GM12878 (cell line): ENCODE measurements at places on chromosomes 3 and 15. TPM values are rescaled to one million over a fixed set of nuclear protein-coding genes. Genes with fewer than 3 reads are reported as not detected.

The NR2F2 gene
- total RNA-seq, result 9.4 and 10.1 TPM in 2 replicates

The SLC25A26 gene
- total RNA-seq, result 17.9 and 22.0 TPM in 2 replicates

The PLIN1 gene
- 0.08 TPM in 1 of 2 replicates, not detected in the other for total RNA-seq

The FOXB1 gene
- not detected in 2 replicates for total RNA-seq

The ACKR4 gene
- 0.10 TPM in 1 of 2 replicates, not detected in the other for total RNA-seq

The WDR93 gene
- not detected in 2 replicates for total RNA-seq

The CPLX3 gene
- total RNA-seq, result not detected in 2 replicates

The STX19 gene
- total RNA-seq, result not detected in 2 replicates

The GASK1A gene
- total RNA-seq, result 0.18 TPM in 1 of 2 replicates, not detected in the other

The GOLGA8A gene
- 67.0 and 80.5 TPM in 2 replicates for total RNA-seq

The TRIM71 gene
- total RNA-seq, result 0.48 and 0.69 TPM in 2 replicates

The IMPG2 gene
- total RNA-seq, result 0.11 and 0.13 TPM in 2 replicates

The CISH gene
- total RNA-seq, result 4.4 and 5.1 TPM in 2 replicates

The NRG4 gene
- 2.9 and 5.7 TPM in 2 replicates for total RNA-seq

The ISL2 gene
- 0.26 TPM in 1 of 2 replicates, not detected in the other for total RNA-seq

The STAB1 gene
- total RNA-seq, result 0.35 and 0.46 TPM in 2 replicates

The AGTR1 gene
- total RNA-seq, result not detected in 2 replicates

The PLCH1 gene
- total RNA-seq, result 0.03 and 0.05 TPM in 2 replicates

The DGKG gene
- total RNA-seq, result 4.7 and 6.6 TPM in 2 replicates

The EIF2B5 gene
- total RNA-seq, result 44.9 and 50.7 TPM in 2 replicates

The LSAMP gene
- 4.0 and 7.2 TPM in 2 replicates for total RNA-seq

The ELL3 gene
- 12.9 and 15.0 TPM in 2 replicates for total RNA-seq

The NAA50 gene
- 99.9 and 111 TPM in 2 replicates for total RNA-seq

The UBL7 gene
- total RNA-seq, result 81.3 and 84.8 TPM in 2 replicates

The IL17RE gene
- total RNA-seq, result 0.37 and 0.51 TPM in 2 replicates

The CHDH gene
- total RNA-seq, result 8.3 and 9.3 TPM in 2 replicates

The ZNF717 gene
- total RNA-seq, result 9.8 and 10.8 TPM in 2 replicates

The C3orf85 gene
- total RNA-seq, result not detected in 2 replicates

The GNAT1 gene
- total RNA-seq, result not detected in 2 replicates

The MYO5A gene
- 30.2 and 34.6 TPM in 2 replicates for total RNA-seq

The ZIC4 gene
- total RNA-seq, result not detected in 2 replicates

The HCLS1 gene
- total RNA-seq, result 232 and 237 TPM in 2 replicates

The ZBBX gene
- not detected in 2 replicates for total RNA-seq

The ZNF80 gene
- total RNA-seq, result not detected in 2 replicates

The HTR3E gene
- not detected in 2 replicates for total RNA-seq

The SLC22A14 gene
- total RNA-seq, result not detected in 2 replicates

The ALG1L2 gene
- not detected in 2 replicates for total RNA-seq

The CP gene
- 0.51 and 1.2 TPM in 2 replicates for total RNA-seq

The TGM4 gene
- total RNA-seq, result not detected in 2 replicates

The VILL gene
- total RNA-seq, result 3.7 and 4.1 TPM in 2 replicates
